ENCODE measurements at places on chromosomes 12 and 14. TPM values are rescaled to one million over a fixed set of nuclear protein-coding genes. Genes with fewer than 3 reads are reported as not detected.
A peak's percentile ranks its signal among the peaks of the same experiment; 100 is the strongest.

GRCh38 chr14:95190346-95190840 is 33.1 kb upstream of the DICER1 start:
- DNase-seq: no peak
- H3K4me3 ChIP-seq: no peak overlapping the region

Gene ATL1
- total RNA-seq: 0.81 TPM

DNA sequence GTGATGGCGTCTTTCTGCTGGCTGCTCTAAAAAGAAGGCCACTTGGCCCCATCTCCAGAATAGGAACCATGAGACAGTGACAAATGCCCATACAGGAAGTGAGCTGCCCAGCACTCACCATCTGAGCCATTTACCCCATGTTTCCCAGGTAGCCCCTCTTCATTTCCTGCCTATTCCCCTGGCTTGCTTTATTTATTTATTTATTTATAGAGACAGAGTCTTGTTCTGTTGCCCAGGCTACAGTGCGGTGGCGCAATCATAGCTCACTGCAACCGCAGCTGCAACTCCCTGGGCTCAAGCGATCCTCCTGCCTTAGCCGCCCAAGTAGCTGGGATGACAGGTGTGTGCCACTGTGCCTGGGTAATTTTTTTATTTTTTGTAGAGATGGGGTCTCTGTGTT is 71.2 kb downstream of the RIN3 start:
- H3K4me1 ChIP-seq: peaks cover 90% of the 10 kb centered on the region
- H3K27ac ChIP-seq: peak overlapping the region; percentile 95
- DNase-seq: no peak

DNA sequence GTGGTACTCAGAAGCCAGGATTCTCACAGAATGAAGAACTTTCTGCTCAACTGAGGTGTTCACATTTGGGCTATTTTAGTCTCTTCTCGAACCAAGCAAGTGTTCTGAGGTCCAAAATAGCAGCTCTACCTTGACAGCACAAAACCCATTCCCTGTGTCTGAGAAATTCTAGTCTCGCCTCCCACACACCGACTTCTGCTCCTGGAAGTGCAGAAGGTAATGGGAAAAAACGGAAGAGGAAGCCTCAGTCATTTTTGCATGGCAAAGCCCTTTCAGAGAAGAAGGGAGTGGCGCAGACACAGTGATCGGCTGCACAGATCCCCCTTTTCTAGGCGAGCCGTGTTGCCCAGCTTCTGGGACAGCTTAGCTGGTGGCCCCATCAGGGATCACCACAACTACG is 31.2 kb upstream of the VPS33A start:
- peaks cover 4% of the 10 kb centered on the region for H3K4me1 ChIP-seq
- H3K4me3 ChIP-seq: no peak overlapping the region
- no peak for DNase-seq
- no peak overlapping the region for H3K27ac ChIP-seq
- H3K36me3 ChIP-seq: peaks cover 17% of the 10 kb centered on the region
- no peaks in the 10 kb centered on the region for H3K27me3 ChIP-seq

Gene KRT2
- not detected for total RNA-seq

DNA sequence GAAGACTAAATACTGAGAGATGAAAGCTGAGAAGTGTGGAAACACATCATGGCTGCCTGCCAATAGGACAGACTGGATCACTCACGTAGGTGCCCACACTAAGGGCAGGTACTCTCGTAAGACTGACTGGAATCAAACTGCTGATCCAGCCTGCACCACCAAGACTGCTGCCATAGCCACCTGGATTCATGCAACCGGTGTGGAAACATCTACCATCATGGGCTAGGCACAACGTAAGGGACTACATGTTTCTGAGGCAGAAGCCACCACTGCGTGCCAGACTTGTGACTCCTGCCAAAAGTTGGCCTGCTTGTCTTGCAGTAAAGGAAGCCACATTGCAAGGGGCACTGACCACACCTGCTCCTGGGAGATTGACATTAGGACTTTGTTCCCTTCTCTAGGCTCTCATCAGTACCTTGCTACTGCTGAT is 3.8 kb downstream of the POMT2 start:
- peaks cover 11% of the 10 kb centered on the region for H3K4me1 ChIP-seq
- H3K27ac ChIP-seq: no peak overlapping the region
- no peaks in the 10 kb centered on the region for H3K36me3 ChIP-seq
- DNase-seq: no peak
- no peaks in the 10 kb centered on the region for H3K27me3 ChIP-seq

GRCh38 chr12:56374726-56375597 is 12.3 kb upstream of the APOF start:
- H3K36me3 ChIP-seq: no peaks in the 10 kb centered on the region
- no peak overlapping the region for H3K4me3 ChIP-seq
- no peak for DNase-seq
- H3K27ac ChIP-seq: no peak overlapping the region

All from activated CD8-positive, alpha-beta T cell treated with anti-CD3 and anti-CD28 coated beads for 36 hours (primary cell).